Posterior vena cava (tissue), 2 donors: ENCODE measurements at places on chromosomes 5 and 9.

DNA sequence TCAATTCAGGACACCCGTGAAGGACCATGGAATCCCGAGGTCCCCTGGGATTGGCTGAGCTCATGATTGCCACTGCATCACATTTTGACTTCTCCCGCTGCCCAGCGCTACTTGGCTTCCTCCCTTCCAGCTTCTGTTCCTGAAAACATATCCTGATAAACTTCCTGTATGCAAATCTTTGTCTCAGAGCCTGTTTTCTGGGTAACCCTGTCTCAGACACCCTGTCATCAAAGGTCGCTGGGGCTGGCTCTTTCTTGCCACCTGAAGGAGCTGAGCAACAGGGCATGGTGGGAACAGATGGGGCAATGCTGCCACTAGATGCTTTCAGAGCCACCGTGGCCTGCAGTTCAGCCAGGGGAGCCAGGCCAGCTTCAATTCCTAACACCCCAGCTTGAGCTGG, 154.3 kb upstream of the TBC1D2 start:
- no peak for DNase-seq

- no peak for DNase-seq
Measured at GRCh38 chr5:160769301-160769700, 82.7 kb downstream of the ATP10B start.

DNA sequence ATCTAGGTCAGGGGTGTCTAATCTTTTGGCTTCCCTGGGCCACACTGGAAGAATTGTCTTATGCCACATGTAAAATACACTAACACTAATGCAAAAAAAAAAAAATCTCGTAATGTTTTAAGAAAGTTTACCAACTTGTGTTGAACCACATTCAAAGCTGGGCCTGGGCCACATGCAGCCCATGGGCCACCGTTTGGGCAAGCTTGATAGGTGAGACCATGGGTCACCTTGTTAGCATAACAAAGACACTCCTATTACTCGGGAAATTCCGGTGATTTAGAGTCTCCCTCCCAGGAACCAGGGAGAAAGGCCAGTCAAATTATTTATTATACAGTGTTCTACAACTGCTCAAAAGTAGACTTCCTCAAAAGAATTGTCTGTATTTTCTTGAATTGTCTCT, 12.7 kb downstream of the RECK start:
- no peak for DNase-seq

DNA sequence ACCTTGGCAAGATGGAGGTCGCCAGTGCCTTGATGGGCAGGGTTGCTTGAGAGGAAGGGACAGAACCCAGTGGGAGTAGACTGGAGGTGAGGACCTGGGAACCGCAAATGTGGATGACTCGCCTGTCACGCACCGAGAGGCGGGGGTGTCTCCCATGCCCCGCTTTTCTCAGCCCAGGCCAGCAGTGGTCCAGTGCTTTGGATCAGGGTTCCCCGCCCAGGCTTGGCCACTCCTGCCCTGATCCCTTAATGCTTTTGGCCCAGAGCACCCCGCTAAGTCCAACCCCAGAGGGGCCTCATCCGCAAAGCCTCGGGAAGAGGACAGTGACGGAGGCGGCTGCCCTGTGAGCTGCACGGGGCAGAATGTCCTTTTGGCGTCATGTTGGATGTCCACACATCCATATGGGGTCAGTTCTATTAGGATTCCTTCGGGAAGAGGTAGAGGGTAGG, 2.4 kb downstream of the MRPS2 start:
- peak; percentile 63 for DNase-seq

DNA sequence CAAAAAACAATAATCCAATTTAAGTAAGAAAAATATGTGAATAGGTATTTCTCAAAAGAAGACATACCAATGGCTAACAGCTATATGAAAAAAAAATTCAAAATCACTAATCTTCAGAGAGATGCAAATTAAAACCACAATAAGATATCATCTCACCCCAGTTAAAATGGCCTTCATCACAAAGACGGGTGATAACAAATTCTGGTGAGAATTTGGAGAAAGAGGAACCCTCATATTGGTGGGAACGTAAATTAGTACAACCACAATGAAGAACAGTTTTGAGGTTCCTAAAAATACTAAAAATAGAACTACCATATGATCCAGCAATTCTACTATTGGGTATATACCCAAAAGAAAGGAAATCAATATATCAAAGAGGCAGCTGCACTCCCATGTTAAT, 94.3 kb downstream of the TMEM167A start:
- no peak for DNase-seq

DNA sequence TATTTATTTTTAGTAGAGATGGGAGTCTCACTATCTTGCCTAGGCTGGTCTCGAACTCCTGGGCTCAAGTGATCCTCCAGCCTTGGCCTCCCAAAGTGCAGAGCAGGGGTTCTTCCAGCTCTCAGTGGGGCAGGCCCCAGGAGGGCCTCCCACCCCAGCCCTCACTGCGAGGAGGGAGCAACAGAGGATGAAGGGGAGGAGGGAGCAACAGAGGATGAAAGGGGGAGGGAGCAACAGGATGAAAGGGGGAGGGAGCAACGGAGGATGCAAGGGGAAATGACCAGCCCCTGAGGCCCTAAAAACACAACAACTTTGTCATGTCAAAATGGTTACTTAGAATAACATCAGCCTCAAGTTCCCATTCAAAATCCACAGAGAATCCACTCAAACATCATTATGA, 10.0 kb downstream of the TRIM14 start:
- no peak for DNase-seq

DNA sequence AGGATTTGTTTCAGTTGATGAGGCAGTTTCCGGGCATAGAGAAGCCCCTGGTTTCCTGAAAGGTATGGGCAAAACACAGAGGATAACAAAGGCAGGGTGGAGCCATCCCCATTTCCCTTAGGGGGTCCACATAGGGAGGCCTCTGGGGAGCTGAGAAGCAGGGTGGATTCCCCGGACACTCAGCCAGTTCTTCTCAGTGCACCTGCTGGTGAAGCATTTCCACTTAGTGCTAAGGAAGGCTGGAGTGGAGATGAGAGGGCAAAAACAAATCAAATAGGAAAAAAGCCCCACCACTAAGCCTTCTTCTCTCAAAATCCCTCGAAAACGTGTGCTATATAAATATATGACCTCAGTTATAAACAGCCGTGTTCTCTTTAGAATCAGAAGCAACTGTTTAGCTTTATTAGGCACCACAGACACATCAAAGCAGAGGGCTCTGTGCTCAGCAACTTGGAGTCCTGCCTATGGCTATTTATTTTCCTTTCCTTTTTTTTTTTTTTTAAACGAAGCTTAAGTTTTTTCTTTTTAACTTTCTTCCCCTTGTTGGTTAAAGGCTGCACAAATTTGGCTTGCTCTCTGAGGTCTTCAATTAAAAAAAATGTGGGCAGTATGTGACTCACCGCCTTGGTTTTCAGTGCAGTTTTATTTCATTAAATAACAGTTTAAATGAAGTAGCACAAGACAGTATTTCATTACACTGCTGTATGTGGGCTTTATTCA, 67.7 kb downstream of the PRDM6 start:
- DNase-seq = no peak

DNA sequence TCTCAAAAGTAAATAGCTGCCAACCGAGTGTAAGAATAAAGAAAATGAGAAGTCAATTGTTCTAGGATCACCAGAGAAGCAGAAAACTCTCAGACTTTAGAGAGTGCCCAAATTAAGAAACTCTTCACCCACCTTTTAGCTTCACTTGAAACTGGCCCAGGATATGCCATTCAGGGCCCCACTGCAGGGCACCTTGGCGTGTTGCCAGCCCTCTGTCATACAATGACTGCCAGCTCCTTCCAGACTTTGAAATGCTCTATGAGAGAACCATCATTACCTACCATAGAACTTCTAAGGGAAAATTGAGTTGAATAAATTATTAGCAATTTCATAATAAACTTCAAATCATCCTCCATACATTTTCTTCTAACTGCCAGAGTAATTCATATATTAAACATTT, 240.5 kb downstream of the CETN3 start:
- no peak for DNase-seq

DNA sequence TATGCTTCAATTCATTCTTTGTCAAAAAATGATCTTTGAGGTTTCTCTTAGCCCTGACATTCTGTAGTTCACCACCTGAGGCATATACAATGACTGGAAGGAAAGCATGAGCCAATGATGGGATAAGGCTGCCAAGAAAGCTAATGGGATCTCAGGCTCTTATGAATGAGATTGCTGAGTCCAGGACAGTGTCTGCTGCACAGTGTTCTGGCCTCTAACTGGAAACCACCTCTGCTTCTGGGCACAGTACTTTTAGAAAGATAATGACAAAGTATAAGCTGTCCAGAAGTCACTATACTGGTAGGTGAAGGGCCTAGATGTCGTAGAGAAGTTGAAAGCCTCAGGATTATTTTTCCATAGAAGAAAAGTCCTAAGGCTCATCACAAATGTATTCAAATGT, 69.1 kb upstream of the PAPPA start:
- no peak for DNase-seq

DNA sequence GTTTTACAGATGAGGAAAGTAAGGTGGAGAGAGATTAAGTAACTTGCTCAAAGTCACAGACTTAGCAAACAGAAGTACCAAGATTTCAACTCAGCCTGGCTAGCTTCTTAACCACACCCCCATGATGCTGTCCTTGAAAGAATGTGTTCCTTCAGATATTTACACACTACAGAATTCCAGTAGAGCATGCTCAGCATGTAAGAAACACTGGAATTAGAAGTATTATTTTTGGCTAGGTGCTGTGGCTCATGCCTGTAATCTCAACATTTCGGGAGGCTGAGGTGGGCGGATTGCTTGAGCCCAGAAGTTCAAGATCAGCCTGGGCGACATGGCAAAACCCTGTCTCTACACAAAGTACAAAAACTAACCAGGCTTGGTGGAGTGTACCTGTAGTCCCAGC, 142.4 kb downstream of the EDIL3 start:
- DNase-seq = no peak

DNA sequence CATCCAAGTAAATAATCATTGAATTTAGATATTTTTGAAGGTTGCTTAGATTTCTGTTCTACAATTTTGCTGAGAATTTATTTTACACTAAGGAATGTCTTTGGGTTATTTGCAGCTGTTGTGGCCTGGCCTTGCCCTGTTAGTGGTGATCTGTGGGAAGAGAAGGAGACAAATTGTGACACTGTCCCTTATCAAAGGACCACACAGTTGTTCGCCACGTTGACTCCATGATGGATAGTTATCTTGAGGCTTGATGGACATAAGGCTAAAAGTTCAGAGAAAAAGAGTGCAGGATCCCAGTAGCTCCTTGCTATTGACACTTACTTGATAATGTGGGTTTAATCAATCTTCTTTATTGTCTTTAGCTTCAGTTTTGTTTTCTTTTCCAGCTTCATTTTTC, 186.6 kb upstream of the MEF2C start:
- no peak for DNase-seq

DNA sequence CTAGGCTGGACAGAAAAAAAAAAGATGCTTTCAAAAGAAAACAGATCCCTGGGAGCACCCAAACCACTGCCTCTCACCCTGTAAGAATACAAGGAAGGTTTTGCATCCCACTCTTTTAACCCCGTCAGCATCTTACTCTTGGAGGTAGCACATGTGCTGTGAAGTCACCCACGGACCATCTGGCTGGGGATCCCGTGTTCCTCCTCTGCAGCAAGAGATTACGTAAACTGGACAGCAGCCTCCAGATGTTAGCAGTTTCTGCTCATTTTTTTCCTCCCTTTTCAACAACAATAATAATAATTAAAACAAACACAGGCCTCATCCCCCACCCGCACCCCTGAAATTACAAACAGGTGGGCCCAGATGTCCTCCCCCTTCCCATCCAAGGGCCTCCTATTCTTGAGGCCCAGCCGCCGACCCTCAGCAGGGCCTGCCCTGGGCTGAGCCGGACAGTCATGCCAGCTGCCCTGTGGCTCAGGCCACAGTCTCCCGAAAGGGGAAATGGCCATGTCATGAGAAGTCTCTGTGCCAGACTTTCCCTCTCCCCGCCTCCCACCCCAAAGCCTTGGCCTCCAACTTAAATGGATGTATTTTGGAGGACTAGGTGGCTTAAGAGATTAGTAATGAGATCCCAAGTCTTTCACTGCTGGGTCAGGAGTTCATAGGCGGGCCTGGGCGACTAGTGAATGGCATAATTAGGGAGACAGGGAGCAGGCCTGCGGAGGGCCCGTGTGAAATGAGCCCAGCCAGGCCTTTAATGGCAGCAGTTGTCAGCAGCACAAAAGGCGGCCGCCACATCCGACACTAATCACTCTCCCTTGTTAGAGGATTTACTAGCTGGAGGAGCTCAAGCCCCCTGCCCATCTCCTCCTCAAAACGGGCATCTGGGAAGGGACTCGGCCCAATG, 165.1 kb downstream of the PAPPA start:
- no peak for DNase-seq

- no peak for DNase-seq
Measured at GRCh38 chr9:133276001-133276884, 1.2 kb upstream of the ABO start.

GRCh38 chr5:10530601-10531320, 33.1 kb upstream of the ANKRD33B start:
- DNase-seq = no peak

DNA sequence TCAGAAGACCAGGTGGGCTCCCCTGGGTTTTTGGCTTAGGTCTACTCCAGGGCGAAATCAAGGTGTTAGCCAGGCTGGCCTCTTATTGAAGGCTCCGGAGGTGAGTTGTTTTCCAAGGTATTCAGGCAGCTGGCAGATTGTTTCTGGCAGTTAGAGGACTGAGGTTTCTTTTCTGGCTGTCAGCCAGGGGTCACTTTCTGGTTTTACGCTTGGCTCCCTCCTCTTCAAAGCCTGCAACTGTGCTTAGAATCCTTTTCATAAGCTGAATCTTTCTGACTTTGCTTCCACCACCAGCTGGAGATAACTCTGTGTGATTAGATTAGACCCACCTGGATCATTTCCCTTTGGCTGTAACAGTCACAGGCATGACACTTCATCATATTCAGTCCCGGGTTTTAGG, 24.6 kb downstream of the RFK start:
- no peak for DNase-seq

GRCh38 chr9:12613071-12613470, 80.1 kb upstream of the TYRP1 start:
- no peak for DNase-seq

- DNase-seq = no peak
Measured at GRCh38 chr5:178589180-178590140, 733 bp downstream of the COL23A1 start.

GRCh38 chr9:124790301-124790700, 13.4 kb downstream of the OLFML2A start:
- peak; percentile 44 for DNase-seq

- DNase-seq = no peak
Measured at GRCh38 chr9:83701769-83702168, 6.0 kb downstream of the UBQLN1 start.

- no peak for DNase-seq
Measured at GRCh38 chr9:91417602-91418214, 5.9 kb downstream of the NFIL3 start.

DNA sequence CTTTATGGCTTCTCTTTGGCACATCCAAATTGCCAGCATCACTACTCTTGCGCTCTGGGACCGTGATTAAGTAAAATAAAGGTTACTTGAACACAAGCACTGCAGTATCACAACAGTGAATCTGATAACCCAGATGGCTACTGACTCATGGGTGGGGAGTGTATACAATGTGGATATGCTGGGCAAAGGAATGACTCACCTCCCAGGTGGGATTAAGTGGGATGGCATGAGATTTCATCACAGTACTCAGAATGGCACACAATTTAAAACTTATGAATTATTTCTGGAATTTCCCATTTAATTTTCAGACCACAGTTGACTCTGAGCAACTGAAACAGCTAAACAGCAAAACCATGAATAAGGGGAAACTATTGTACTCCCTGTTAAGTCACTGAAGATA, 4.3 kb downstream of the GFM2 start:
- no peak for DNase-seq

- DNase-seq = no peak
Measured at GRCh38 chr9:93266521-93267001, 82.6 kb downstream of the WNK2 start.

- DNase-seq = no peak
Measured at GRCh38 chr9:32709871-32710270, 73.5 kb upstream of the TMEM215 start.
